ENCODE measurements at places on chromosomes 6 and 20. TPM values are rescaled to one million over a fixed set of nuclear protein-coding genes. Genes with fewer than 3 reads are reported as not detected.

DNA sequence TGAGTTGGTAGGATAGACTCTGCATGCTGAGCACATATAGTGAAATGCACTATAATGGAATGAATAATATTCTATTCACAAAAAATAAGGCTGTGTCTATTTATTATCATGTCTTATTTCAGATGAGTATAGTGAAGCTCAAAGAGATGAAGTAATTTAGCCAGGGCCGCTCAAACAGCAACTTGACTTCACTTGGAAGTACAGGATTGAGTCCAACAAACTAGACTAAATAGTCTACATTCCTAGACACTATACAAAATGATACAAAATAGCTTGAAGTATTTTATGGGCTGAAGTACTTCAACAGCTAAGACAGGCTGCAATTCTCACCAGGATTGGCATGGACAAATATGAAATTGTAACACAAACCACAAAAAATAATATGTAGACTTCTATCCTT, 144.5 kb upstream of the DST start:
- peaks cover 9% of the 10 kb centered on the region for H3K4me1 ChIP-seq
- DNase-seq, result no peak
- H3K27ac ChIP-seq, result no peak overlapping the region
- no peak overlapping the region for H3K4me3 ChIP-seq

DNA sequence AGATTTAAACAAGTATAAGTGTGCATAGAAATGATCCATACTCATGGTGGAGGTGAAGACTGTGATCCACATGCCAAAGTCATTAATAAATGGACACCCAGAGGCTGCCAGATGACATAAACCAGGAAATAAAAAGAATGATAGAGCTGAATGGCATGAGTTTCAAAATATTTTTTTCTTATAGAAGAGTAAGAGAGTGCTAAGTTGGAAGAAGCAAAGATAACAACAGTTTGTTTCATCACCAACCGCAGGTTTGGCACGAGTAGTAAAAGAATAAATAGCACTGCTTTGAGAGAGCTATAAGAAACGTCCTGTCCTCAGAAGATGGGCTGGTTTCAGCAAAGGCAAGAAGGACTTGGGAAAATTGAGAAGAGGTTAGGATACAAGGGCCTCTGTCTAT, 246.9 kb downstream of the UBE3D start:
- no peaks in the 10 kb centered on the region for H3K4me1 ChIP-seq
- H3K27ac ChIP-seq, result no peak overlapping the region
- H3K27me3 ChIP-seq, result no peaks in the 10 kb centered on the region
- H3K4me3 ChIP-seq, result no peak overlapping the region
- DNase-seq, result no peak

DNA sequence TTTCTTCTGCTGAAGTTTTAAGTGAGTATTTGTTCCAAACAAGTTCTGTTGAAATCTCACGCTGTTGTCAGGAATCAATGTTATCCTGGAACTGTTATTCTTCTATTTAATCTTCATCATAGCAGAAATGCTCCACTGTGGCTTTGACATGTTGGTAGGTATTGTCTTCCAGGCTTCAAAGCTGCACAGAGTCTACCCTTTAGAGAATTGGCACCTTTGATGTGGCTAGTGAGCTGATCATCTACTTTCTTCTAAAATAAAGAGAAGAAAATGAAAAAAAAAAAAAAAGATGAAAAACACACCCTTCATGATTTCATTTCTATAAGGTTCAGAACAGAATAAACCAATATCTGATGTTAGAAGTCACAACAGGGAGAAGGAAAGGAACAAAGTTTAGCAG, 5.8 kb upstream of the ZSCAN23 start:
- H3K36me3 ChIP-seq, result no peaks in the 10 kb centered on the region

DNA sequence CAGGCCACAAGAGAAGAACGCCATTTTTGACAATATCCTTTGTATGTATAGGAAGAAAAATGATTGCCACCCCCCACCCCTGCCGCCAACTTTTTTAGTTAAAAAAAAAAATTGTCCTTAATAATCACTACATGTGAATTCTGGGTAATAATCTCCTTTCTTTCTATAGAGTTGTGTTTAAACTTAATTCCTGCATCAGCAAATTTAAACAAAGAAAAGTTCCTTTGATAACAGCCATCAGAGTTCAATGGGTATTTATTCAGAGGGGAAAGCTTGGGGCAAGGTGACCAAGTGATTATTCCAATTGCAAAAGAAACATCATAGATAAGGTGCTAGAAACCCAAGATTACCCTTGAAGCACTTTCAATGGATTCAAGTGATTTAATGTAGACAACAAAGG, 47.0 kb downstream of the GCLC start:
- no peak overlapping the region for H3K27ac ChIP-seq
- no peak overlapping the region for H3K4me3 ChIP-seq
- no peak for DNase-seq
- H3K4me1 ChIP-seq, result peaks cover 2% of the 10 kb centered on the region
- H3K36me3 ChIP-seq, result peaks cover 24% of the 10 kb centered on the region

ZNFX1 gene
- total RNA-seq, result 15.9 TPM

DNA sequence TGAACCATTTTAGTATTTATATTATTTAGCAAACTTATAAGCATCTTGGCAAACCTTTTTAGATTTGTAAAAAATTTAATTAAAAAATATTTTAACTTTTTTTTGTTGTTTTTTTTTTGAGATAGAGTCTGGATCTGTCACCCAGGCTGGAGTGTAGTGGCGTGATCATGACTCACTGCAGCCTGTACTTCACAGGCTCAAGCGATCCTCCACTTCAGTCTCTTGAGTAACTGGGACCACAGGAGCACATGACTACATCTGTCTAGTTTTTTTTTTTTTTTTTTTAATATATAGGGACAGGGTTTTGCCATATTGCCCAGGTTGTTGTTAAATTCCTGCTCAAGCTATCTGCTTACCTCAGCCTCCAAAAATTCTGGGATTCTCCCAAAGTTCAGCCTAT, 161.1 kb downstream of the EYS start:
- DNase-seq, result no peak
- H3K4me1 ChIP-seq, result peaks cover 15% of the 10 kb centered on the region
- no peak overlapping the region for H3K4me3 ChIP-seq
- H3K27ac ChIP-seq, result no peak overlapping the region

DNA sequence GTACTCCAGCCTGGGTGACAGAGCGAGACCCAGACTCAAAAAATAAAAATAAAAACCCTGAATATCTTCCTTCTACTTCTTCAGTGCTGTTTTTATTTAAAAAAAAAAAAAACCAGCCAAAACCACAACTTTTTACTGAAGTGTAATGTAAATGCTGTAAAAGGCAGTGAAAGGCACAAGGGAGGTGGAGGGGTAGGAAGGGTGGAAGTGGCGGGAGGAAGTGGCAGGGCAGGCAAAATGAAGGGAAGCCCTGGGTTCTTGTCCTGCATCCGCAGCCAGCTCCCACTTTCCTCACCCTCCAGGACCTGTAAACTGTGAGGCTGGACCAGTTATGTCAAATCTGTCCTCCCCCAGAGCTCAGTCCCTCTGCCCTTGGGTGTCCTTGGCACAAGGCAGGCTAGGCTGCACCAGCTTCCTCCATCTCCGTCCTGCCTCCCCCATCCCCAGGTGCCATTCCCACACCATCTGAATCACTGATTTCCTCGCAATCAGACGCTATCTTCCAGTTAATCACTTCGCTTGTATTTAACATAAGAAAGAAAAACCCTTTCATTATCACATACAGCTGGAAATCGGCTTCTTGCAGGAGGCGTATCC, 13.7 kb upstream of the PANK2 start:
- no peaks in the 10 kb centered on the region for H3K27me3 ChIP-seq
- H3K36me3 ChIP-seq, result peaks cover 35% of the 10 kb centered on the region
- no peak for DNase-seq
- H3K4me3 ChIP-seq, result no peak overlapping the region
- peaks cover 8% of the 10 kb centered on the region for H3K4me1 ChIP-seq
- H3K27ac ChIP-seq, result peak overlapping the region; percentile 85

SAMD3 gene
- total RNA-seq, result 0.38 TPM

TNFRSF6B gene
- total RNA-seq, result not detected

DNA sequence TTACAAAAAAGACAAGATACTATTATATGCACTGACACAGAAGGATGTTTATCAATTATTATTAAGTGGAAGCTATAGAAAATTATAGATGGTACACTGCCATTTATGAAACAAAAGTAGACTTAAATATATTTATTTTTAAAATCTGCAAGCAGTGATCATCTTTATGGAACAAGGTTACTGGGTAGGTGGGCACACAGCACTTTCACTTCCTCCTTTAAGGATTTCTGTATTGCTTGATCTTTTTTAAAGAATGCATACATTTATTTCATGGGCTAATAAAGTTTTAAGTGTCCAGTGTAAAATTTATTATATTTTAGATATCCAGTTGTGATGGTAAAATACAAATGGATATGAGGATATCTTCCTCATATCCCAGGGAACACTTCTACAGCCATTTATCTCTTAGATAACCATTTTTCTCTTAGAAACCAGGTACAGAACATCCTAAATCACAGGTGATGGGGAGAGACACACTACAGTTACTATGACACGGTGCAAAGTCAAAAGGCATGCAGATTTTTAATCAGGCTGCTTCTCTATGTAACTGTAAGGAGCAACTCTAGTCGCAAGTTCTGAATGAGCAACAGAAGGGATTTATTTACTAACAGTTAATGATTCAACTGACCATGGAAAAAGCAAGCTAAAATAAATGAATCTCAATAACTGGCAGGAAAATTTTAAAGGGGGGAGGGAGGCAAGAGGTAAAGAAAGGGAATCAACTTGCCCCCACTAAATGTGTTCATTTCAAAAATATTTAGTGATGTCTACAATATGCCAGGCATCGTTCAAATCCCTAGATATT, 2.2 kb downstream of the FBXL4 start:
- peaks cover 17% of the 10 kb centered on the region for H3K4me1 ChIP-seq
- peaks cover 30% of the 10 kb centered on the region for H3K36me3 ChIP-seq
- peak overlapping the region; percentile 96 for H3K4me3 ChIP-seq

- no peak for DNase-seq
- H3K4me3 ChIP-seq, result peak overlapping the region; percentile 68
- H3K36me3 ChIP-seq, result no peaks in the 10 kb centered on the region
- H3K27ac ChIP-seq, result no peak overlapping the region
Measured at GRCh38 chr20:63642527-63643247, 10.5 kb downstream of the STMN3 start.

DNA sequence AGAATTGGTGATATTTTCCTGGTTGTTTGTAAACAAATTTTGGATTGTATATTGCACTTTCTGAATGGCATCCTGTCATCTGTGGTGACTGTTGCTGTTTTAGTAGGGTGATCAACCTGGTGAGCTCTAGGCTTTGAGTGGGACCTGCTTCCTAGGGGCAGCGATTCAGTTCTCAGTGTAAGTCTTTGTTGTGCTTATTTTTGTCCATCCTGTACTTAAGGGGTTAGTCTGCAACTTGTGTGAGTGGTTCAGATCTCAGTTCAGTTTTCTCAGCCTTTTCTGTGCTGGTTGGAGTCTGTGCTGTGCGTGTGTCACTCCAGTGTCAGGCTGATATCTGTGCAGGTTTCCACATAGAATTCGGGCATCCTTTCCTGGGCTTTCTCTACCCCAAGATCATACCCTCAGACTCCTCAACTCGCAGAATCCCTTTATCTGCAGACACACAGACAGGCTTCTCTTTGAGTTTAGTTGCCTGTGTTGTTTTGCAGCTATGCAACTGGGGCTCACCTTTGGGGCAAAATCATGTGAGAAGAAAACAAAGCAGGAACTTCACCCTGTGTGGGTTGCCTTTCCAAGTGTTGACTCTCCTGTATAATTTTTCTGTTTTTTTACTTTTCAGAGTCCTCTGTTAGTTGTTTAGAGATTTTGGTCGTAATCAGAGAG, 177.7 kb downstream of the FARS2 start:
- peaks cover 12% of the 10 kb centered on the region for H3K36me3 ChIP-seq
- DNase-seq, result no peak
- H3K4me1 ChIP-seq, result peaks cover 2% of the 10 kb centered on the region
- H3K27me3 ChIP-seq, result no peaks in the 10 kb centered on the region
